ENCODE measurements at places on chromosomes 13 and 19.

DNA sequence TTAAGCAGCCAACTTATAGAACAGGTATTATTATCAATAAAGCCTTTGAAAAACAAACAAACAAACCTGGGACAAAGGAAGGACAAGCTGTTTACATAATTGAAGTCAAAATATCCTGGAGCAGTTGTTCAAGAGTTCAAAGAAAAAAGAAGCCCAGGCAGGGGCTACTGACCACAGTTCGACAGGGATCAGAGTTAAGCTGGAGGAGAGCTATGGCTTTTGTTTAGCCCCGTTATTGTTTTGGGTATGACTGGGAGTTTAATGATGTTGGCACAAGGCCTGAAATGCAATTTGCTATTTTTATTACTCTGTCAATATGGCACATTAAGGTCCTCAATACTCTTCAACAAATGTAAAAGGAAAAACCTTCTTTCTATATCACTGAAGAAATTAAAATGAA, 624.4 kb upstream of the KLHL1 start:
- DNase-seq = no peak

GRCh38 chr19:10881403-10882107, 10.2 kb downstream of the CARM1 start:
- no peak for DNase-seq

DNA sequence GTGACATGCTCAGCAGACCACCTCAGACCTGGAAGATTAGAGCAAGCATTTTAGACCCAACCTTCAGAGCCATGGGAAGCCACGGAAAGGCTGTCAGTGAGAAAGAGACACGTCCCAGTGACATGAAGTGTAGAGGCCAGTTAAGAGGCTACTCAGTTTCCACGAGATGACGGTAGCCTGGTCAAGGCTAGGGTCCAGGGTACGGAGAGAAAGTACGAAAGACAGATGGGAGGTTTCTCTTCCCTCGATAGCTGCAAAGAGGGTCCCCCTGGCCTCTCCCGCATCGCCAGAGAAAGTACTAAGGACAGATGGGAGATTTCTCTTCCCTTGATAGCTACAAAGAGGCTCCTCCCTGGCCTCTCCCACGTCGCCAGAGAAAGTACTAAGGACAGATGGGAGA, 8.6 kb downstream of the ZSCAN5A start:
- DNase-seq = no peak

DNA sequence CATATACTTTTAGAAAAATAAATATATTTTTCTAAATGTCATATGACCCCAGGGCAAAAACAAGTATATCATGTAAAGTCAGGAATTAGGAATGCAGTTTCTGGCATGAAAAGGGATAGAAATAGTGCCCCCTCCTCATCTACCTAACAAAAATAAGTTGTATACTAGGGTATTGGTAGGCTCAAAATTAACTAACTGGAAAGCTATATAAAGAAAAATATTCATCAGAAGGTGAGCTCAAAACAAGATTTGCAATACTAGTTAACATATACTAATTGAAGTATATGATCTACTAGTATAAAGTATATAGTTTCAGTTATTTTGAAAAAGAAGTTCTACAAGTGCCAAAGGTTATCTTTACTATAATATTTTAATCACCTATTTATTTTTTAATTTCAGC, 200.2 kb downstream of the GPC5 start:
- DNase-seq = no peak

- DNase-seq = no peak
These were observed 3.8 kb upstream of the UQCR11 start for GRCh38 chr19:1609103-1609396.

DNA sequence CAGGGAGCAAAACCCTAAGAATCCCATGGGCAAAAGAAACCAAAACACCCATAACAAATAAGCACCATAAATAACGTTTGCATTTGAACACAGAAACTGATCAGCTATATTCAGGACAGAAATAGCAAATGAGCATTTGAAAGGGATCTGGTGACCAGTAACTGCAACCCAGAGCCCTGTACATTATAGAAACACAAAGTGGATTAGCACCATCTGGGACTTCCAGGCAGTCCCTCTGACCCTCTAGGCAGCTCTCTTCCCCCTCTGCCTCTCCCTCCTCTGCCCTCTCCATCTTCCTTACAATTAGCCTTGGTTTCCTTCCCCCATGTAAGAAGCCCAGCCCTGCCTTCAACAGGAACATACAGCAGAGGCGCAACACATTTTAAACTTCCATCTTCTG, 215.0 kb downstream of the DCLK1 start:
- no peak for DNase-seq

DNA sequence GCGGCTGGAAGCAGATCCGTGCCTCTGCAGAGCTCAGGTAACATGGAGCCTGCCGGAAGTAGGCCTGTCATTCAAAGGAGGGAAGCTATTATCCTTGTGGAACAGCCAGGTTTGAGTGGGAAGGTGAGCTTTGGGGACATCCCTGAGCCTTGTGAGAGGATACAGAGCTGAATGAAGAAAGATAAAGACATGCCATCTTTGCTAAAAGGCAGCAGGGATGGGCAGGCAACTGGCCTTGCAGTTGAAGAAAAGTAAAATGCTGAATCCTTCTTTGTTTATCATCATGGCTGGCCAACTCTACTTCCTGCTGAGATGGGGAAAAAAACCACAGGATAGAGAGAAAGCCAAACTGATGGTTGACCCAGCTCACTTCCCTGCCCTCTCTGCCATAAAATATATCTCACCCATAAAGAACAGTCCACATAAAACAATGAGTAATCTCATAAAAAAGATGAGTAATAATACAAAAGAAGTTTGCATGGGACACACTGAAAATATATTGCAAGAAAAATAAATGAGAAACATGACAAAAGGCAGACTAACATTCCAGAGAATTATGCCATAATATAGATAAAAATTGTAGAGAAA, 226.3 kb downstream of the DLEU7 start:
- no peak for DNase-seq

GRCh38 chr13:22648320-22648801, 532.4 kb upstream of the SGCG start:
- DNase-seq = no peak

DNA sequence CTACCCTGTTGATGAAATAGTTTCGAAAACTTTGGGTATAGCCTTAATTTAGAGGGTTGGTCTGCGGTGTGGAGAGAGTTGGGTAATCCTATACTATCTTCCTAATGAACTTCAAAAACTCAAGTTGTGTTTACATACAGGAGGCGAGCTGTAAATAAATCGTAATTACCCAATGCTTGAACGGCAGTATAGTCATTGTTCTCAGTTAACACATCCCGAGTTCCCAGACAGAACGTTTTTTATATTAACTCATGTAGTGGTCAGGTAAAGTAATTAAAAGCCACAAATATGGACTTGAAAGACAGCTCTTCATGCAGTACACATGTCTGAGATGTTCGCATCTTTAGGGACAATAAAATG, 1.5 kb downstream of the PDS5B start:
- no peak for DNase-seq

GRCh38 chr19:524062-524674, 7.4 kb upstream of the CDC34 start:
- DNase-seq = no peak

DNA sequence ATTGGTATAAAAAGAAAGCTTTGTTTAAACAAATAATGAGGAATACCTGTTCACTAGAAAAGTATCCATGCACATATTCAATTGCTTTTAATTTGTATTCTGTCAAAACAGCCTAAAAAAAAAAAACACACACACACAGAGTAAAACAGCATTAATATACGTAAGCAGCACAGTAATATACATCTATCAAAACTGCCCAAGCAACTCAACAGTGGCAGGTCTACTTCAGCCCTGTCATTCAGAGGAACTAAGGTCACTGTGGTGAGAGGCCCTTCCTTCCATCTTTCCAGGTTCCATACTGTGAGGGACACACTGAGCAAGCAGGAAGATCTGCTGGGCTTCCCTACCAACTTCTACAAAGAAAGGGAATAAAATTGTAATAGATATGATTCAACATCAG, 3.8 kb downstream of the PROSER1 start:
- DNase-seq = no peak

DNA sequence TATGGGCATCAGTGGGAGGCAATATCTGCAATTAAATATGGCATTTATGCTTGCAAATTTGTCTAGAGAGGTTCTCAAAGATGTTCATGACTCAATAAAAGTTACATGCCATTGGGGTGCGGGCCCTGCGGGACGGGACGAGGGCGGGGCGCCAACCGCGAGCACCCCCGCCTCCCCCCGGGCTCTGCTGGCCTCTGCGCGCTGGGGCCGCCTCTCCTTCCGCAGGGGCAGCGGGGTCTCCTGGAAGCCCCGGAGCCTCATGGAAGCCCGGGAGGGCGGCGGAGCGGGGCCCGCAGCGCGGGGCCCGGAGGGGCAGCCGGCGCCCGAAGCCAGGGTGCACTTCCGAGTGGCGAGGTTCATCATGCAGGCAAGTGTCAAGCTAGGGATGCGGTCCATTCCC, 179.2 kb downstream of the TPTE2 start:
- no peak for DNase-seq

DNA sequence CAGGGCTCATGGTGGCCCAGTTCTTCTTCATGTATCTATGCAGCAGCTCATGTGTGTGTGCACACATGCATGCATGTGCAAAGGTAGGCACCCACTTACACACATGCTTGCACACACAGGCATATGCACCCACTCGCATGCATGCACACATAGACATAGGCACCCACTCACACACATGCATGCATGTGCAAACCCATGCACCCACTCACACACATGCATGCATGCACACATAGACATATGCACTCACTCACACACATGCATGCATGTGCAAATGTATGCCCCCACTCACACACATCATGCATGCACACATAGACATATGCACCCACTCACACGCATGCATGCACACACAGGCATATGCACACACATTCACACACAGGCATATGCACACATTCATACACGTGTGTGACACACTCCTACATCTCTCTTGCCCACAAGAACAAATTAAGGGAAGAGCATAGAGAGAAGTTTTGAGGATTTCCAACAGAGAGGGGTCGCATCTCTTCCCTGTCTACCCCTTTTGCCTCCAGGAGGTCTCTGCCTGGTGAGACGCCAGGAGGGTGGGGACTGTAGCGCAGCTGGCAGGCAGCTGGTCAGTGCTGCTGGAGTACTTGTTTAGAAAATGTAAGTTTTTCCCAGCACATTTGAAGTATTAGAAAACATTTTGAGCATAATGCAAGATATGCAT, 63.9 kb upstream of the ARHGEF7 start:
- no peak for DNase-seq

DNA sequence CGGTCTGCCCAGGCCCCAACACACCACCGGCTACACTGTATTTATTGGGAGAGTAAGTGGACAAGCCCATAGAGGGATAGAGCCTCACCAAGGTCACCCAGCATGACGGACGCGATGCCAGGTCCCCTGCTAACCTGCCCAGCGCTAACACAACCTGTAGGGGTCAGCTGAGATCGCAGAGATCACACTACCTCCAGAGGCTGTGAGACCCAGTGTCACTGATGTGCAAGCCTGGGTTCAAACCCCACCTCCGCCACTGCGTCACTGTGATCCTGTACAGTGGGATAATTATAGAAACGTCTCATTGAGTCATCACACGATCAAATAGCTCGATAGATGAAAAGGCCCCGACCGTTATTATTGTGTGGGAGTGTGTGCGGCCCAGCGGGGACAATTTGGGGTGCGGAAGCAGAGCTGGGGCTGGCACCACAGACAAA, 10.6 kb upstream of the TLE2 start:
- DNase-seq = no peak

- DNase-seq = no peak
These were observed 9.2 kb downstream of the TMEM255B start for GRCh38 chr13:113768018-113768905.

- DNase-seq = no peak
These were observed 140.8 kb upstream of the SERP2 start for GRCh38 chr13:44232774-44233173.

- no peak for DNase-seq
These were observed 1074.4 kb upstream of the PRR20A start for GRCh38 chr13:56066321-56066720.

DNA sequence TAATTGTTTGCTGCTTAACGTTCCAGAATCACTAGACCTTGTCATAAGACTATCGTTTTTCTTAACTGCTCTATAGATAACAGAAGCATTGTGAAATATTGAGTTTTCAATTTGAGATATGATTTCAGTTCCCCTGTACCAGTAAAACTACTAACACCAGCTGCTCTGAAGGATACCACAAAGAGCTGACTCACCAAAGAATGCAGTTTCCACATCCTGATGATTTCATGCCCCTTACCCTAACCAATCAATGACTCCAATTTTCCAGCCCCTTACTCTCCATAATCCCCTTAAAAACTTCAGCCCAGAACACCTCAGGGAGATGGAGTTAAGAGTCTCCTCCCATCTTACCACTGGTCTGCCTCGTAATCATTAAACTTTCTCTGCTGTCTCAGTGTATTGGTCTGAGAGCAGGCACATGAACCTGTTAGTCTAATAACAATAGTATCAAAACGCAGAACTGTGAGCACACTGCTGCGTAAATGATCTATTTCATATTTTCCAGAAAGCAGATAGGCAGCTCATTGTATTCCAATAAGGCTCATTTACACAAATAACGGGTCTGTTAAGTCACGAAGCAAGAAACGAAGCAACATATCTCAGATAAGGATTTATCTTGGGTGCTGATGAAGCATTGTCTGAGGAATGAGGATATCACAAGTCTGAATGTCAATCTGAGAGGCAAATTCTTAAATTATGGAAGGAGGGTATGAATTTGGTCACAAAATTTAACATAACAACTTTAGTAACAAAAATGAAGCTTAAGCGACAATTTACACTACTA, 14.1 kb upstream of the CCNA1 start:
- no peak for DNase-seq
